Neural crest cell (in vitro differentiated cells): ENCODE measurements at places on chromosomes 11 and 22. TPM values are rescaled to one million over a fixed set of nuclear protein-coding genes. Genes with fewer than 3 reads are reported as not detected.

Gene DMC1
- total RNA-seq, result 8.1 and 9.0 TPM in 2 replicates

Gene SNAP29
- total RNA-seq, result 20.0 and 20.2 TPM in 2 replicates

Gene KIRREL3
- 0.64 and 0.82 TPM in 2 replicates for total RNA-seq

Gene SCN3B
- total RNA-seq, result 3.6 and 3.8 TPM in 2 replicates

Gene RIC3
- total RNA-seq, result 8.9 and 9.1 TPM in 2 replicates

Gene CRYBB3
- total RNA-seq, result not detected in 2 replicates

DNA sequence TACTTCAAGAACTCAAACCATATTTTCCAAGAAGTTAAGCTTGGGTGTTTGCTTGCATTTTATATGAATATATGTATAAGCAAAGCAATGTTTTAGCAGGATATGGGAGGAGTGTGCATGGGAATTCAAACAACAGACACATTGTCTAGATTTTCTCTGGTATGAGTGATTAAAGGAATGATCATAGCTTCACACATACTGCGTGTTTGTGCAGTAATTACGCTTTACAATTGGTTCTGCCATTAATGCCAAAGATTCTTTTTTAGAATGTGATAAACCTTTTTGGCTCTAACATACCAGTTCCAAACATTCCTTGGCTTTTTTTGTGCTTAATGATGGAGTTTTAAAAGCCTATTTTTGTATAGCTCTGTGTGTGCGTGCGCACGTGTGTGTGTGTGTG is 54.0 kb downstream of the CCDC34 start:
- DNase-seq, result no peak

DNA sequence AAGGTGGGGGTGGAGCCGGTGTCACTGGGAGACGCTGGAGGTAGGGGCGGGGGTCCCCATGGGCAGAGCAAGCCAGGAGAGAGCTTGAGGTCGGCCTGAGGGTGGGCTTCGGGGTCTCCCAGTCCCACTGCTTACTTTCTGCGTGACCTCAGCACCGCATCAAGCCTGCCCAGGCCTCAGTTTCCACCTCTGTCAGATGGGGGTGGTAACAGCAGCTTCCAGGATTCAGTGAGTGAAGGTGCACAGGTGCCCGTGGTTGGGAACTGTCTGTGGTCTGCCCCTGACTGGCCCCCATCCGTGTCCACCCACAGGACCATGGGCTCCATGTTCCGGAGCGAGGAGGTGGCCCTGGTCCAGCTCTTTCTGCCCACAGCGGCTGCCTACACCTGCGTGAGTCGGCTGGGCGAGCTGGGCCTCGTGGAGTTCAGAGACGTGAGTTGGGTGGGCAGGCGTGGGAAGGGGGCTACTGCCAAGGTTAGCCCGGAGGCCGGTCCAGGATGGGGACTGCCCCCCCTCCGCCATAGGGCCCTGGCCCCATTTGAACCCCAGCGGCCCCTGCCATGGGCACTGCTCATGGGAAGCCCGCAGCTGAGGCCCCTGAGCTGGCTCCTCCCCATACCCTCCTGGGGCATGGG is 2.2 kb downstream of the TCIRG1 start:
- no peak for DNase-seq

GRCh38 chr22:41636467-41636866 is 15.4 kb downstream of the XRCC6 start:
- no peak for DNase-seq

DNA sequence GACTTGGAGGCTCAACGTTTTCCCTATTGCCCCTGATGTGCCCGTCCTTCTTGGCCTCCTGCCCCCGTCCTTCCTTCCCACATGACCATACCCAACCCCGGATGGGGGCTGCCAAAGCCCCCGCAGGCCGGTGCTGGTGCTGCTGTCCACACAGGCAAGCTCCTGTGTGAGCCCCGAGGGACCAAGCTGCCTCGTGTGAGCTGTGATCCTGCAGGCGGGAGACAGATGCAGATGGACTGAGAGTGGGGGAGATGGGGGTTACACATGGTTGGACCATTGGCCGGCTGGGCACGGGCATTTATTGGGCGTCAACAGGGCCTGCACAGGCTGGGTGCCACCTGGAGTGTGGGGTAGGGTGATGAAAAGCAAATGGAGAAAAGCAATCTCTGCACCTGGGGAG is 313.2 kb upstream of the B3GAT1 start:
- no peak for DNase-seq

DNA sequence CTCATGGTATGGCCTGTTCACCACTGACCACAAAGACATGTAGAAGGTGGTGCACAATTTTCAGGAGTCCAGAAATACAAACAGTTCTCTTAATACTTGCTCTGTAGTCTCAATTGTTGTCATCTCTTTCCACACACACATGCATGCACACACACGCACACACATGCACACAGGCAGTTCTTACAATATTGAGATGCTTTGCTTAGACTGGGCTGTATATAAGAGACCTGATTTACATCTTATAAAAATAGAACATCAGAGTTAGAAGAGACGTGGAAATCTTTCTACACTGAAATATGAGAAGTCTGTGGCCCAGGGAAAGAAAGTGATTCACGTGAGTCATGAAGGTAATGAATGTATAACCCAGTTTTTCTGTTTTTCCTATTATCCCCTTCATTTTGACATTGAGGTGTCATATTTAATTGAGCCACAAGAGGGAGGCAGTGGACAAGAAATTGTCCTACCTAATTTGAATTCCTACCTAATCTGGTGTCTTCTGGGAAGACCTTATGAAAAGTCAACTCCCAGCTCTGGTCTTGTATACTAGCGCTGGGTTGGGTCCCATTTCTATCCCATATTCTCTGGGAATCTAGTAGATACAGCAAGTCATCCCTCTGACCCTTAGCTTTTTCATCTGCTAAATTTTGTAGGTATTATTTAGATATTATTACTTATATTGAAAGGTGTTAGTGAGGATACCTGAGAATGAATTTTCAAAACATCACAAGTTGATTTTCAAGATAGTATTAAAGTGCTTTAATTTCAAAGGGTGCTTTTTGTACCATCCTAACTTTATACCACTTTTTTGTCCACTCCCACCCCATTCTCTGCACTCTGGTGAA is 14.9 kb upstream of the MS4A4A start:
- DNase-seq, result peak; percentile 55

DNA sequence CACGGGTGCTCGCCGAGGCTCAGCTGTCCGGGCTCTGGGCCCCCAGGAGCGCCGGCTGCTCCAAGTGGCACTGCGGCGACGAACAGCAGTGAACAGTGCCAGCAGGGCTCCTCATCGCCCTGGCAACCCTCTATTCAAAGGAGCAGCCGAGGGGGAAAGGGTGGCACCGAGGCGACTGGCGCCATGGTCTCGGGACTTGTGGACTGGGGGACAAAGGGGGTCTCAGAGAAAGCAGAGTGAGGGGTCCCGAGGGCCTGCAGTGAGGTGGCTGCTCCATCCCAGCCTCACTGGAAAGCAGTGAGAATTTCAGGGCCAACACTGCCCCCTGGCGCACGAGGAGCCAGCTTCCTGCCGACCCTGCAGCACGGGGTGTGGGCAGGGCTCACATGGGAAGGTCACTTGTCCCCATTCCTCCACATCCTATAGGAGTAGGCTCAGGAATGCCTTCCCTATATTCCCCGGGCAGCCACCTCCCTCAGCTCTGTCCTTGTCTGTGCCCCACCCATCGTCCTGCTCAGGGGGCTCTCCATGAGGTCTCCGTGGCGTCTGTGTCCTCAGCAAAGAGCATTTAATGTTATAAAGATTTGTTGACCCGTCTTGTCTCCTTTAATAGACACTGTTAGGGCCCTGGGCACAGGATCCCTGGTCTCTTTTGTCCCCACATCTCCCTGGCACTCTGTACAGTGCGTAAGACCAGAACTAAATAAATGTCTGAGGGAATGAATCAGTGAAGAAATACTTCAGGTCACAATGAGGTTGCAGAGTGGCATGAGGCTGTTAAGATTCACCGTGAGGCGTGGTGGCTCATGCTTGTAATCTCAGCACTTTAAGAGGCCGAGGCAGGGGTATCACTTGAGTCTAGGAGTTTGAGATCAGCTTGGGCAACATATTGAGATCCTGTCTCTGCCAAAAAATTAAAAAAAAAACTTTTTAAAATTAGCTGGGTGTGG is 26.4 kb downstream of the LRFN4 start:
- DNase-seq, result peak; percentile 80

DNA sequence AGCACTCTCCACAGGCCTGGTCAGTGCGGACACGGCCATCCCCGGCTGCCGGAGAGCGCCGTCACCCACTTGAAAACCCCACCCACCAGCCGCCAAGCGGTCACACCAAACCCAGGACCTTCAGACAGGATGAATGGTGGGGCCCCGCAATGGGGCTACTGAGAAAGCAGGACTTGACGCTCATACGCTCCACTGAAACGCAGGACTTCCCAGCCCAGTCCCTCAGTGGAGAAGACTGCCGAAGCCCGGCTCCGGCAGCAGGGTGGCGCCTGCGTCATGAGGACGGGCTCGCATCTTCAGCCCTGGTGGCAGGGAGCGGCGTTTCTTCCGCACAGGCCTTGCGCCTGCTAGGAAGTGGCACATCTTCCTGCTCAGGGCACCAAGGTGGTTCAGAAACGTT is 15.3 kb upstream of the PHLDA2 start:
- no peak for DNase-seq

GRCh38 chr22:27523711-27524110 is 277.8 kb downstream of the MN1 start:
- DNase-seq, result no peak

DNA sequence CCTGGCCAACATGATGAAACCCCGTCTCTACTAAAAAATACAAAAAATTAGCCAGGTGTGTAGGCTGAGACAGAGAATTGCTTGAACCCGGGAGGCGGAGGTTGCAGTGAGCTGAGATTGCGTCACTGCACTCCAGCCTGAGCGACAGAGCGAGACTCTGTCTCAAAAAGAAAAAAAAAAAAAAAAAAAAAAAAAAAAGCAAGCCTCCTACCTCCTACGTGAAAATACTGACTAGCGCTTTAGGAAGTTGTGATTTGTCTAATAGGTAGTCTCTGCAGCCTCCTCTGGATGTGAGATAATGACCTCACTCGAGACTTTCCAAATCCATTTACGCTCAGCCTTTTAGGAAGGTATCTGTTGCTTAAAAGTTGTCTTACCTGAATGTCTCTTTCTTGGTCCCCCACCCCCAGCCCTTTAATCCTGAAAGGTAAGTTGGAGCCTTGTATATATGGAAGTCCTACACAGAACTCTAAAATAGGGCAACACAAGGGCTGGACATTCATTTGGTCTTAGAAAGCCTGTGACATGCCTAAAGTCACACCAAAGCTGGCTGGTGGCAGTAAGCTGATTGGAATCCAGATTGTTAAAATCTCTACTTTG is 5.5 kb downstream of the SEPTIN3 start:
- no peak for DNase-seq

GRCh38 chr11:1077033-1077416 is 2.4 kb downstream of the MUC2 start:
- DNase-seq, result no peak

DNA sequence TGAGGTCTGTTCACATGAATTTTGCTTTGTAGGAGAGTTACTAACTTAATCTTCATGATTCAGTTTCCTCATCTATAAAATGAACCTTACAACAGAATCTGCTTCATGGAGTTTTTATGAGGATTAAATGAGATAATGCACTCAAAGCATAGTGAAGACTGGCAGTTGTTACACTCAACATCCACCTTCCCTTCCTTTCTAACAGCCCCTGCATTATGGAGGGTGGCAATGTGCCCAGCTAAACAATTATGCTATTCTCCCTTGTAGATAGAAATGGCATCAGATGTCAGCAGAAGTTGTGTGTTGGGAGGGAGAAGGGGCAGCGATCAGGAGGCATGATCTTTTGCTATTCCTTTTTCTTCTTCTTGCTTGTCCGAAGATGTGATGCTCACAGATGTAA is 6.5 kb downstream of the POU2AF1 start:
- no peak for DNase-seq

GRCh38 chr11:78417175-78417887 is at the start of gene GAB2:
TSS of gene GAB2 (minus strand) at chr11:78417820. CDS start at chr11:78417720, 100 bp downstream.
- no peak for DNase-seq

- no peak for DNase-seq
Measured at GRCh38 chr11:15750535-15751308, 605.6 kb downstream of the SOX6 start.

GRCh38 chr11:124942466-124943253 is 6.8 kb upstream of the HEPACAM start:
- DNase-seq, result no peak

GRCh38 chr11:45156741-45157140 is 10.3 kb downstream of the PRDM11 start:
- DNase-seq, result no peak

DNA sequence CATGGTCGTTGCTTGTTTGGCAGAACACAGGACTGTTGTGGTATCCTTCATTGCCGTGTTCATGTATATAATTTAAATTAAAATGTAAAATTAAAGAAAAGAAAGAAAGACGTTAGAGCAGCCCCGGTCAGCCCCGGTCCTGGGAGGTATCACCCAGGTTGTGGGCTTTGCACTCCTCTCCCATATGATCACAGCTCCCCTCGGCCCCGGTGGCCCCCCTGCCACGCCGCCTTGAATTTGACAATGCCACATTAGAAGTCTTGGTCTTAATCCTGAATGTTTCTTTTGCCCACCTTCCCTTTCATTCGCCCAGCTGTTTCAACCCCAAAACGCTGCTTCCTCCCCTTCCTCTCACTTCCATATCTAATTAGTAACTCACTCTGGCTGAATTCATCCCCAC is 11.4 kb downstream of the APOBEC3A start:
- DNase-seq, result no peak

- DNase-seq, result no peak
Measured at GRCh38 chr22:41777749-41778425, 22.6 kb upstream of the CCDC134 start.

GRCh38 chr11:119206511-119207414 is 624 bp downstream of the CBL start:
- peak; percentile 52 for DNase-seq

- DNase-seq, result no peak
Measured at GRCh38 chr22:49307481-49307830, 520.2 kb downstream of the BRD1 start.

- no peak for DNase-seq
Measured at GRCh38 chr11:86415026-86415425, 40.3 kb downstream of the CCDC81 start.

DNA sequence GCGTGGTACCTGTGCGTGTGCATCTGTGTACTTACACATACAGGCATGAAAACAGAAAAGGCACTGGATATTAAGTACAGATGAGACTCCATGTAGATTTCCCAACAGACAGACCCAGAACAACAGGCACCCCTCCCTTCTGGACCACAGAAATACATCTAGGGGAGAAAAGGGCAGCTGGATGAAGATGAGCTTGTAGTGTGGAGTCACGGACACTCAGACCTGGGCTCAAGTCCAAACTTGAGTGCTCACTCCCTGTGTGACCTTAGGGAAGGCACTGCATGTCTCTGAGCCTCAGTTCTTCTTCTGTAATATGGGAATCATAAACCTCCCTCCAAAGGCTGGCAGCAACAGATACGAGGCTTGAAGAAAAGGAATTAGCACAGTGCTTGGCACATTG is 108.9 kb downstream of the GALNT18 start:
- DNase-seq, result no peak

DNA sequence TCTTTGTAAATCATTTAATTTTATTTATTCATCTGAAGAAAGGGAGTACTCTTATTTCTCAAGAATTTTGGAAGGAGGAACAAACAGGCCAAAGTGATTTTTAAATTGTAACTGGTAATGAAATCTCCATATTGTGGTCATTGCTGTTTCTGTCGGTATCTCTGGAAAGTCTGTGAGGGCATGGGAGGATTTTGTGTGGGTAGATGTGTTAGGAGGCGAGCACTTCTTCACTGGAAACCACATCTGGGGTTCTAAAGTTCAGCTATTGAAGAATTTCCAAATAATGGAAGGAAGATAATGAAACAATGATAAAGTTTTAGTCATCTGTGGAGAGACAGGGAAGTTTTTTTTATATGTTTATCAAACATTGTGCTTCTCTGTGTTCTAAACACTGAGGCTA is 6.6 kb downstream of the TRIM34 start:
- DNase-seq, result no peak

- DNase-seq, result no peak
Measured at GRCh38 chr11:42768576-42768975, 543.2 kb upstream of the API5 start.
